Smooth muscle cell of bladder (primary cell): ENCODE measurements at places on chromosomes 5 and 9. TPM values are rescaled to one million over a fixed set of nuclear protein-coding genes. Genes with fewer than 3 reads are reported as not detected.

The MUSK gene
- total RNA-seq, result 0.74 and 5.5 TPM in 2 replicates

The TXNDC8 gene
- total RNA-seq, result not detected in 2 replicates

The CMBL gene
- total RNA-seq, result 9.4 and 11.2 TPM in 2 replicates

The FSD1L gene
- total RNA-seq, result 3.0 and 4.1 TPM in 2 replicates

The CD72 gene
- 1.6 and 1.7 TPM in 2 replicates for total RNA-seq

The FGF10 gene
- total RNA-seq, result 1.0 and 3.8 TPM in 2 replicates

The IFNA21 gene
- total RNA-seq, result not detected in 2 replicates

The BNC2 gene
- total RNA-seq, result 27.5 and 27.6 TPM in 2 replicates

The GALNT12 gene
- total RNA-seq, result 60.0 and 76.2 TPM in 2 replicates
